ENCODE measurements at places on chromosomes 12 and 14.

DNA sequence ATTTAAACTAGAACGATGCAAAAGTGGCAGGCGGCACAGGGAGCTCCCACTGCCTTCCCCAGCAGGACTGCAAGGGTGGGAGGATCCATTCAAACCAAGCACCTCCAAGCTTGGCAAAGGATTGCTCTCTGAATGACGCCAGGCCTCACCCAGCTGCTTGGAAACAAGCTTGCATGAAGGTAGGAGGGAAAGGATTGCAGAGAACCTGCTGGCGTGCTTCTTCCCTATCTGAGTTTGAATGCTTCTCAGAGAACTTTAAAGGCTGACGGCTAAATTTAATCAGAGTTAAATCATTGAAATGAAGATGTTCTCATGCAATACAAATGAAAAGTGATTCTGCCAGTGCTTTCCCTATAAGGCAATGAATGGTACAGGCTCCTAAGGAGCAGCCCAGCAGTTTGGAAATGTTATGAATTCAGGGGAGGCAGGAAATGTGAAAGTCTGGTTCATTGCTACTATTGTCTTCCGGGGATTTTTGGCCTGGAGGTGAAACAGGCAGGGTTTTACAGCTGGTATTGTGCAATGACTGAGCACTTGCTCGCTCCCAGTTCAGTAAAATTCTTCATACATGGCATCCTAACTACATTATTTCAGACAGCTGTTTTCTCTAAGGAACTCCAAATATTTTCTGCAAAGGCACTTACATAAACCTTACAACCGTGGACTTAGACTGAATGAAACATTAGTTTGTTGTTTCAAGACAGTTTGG, 31.9 kb upstream of the DUSP6 start:
- DNase-seq: no peak

DNA sequence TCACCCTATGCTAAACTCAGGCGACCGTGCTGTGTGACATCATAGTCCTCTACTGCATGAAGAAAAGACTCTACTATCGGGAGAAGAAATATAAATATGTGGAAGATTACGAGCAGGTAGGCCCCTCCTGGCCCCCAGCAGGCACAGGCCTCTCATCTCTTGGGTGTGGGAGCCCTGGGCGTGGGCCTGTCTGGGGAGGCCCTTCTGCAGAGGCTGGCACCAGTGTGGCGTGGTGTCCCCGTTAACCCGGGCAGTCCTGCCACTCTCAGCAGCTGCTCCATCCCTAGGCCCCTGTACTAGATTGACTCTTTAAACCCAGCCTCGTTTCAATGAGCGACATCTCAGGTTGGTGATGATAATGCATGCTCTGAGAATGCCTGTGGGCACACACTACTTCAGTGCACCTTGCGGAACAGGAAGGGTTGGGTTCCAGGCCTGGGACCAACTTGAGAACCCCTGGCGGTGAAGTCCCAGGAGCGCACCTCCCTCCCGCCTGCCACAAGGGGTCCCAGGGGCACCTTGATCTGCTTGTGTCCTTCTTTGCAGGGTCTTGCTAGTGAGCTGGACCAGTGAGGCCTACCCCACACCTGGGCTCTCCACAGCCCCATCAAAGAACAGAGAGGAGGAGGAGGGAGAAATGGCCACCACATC, 23.2 kb downstream of the P2RX4 start:
- no peak for DNase-seq

- no peak for DNase-seq
Measured at GRCh38 chr12:89661706-89662330, 46.8 kb downstream of the ATP2B1 start.

DNA sequence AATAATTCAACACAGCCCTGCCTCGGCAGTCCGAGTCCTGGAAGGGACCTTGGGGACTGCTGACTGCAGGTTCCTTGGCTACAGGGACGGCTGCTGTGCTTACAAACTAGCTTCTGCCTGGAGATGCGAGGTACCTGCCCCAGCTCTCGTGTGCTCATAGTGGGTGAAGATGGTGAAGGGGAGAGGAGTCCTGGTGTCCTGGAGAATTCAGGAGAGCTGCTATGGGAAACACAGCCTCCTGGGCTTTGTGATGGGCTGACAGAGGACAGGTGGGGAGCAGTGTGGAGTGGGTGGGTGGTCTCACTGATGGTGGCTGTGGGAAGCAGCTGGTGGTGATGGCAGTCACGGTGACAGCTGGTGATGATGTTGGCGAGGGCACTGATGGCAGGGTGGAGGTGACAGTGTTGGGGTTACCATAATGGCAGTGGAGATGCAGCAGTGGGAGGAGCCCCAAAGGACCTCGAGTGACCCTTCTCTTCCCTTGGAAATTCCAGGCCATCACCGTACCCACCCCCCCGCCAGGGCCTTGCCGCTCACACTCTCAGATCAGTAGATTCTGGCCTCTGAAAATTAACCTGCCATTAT, 32.8 kb downstream of the HVCN1 start:
- DNase-seq: no peak

GRCh38 chr14:29220566-29220965, 454.0 kb downstream of the FOXG1 start:
- no peak for DNase-seq

- no peak for DNase-seq
Measured at GRCh38 chr12:13222076-13222475, 25.6 kb downstream of the EMP1 start.

DNA sequence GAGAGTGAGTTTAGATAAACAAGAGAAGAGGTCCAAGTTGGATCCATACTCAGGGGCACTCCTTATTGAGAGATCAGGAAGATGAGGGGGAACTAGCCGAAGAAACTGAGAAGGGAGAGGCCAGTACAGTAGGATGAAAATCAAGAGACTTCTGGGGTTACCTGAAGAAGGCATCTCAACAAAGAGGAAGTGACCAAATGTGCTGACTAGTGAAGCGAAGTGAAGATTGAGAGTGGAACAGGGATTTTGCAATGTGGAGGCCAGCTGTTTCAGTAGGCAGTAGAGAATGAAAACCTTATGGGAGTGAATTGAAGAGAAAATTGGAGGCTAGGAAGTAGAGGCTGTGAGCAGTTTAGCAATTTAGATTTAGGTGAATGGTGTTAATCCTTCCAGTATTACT, 153.0 kb downstream of the SYNE2 start:
- no peak for DNase-seq
